ENCODE measurements at places on chromosomes 2 and 18.

GRCh38 chr2:222423632-222424275 is 589 bp upstream of the SGPP2 start:
- DNase-seq = peak; percentile 55

GRCh38 chr2:177229442-177230242 is 17.0 kb downstream of the HNRNPA3 start:
- DNase-seq = no peak

DNA sequence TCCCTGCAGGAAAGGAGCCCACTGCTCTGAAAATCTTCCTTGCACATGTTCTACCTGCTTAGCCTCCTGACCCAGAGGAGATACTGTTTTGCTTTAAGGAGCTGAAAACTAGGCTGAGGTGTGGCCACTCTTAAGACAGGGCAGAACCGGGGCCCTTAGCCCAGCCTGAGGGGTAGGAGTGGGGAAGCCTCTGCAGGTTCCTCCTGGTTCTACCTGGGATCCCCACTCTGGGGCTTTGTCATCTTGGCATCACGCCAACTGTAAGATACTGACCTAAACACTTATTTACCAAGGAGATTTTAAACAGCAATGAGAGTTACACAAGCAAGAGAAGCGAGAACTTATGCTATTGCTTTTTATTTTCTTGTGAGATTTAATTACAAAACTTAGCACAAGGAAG is 86.9 kb downstream of the KCTD1 start:
- DNase-seq = no peak

DNA sequence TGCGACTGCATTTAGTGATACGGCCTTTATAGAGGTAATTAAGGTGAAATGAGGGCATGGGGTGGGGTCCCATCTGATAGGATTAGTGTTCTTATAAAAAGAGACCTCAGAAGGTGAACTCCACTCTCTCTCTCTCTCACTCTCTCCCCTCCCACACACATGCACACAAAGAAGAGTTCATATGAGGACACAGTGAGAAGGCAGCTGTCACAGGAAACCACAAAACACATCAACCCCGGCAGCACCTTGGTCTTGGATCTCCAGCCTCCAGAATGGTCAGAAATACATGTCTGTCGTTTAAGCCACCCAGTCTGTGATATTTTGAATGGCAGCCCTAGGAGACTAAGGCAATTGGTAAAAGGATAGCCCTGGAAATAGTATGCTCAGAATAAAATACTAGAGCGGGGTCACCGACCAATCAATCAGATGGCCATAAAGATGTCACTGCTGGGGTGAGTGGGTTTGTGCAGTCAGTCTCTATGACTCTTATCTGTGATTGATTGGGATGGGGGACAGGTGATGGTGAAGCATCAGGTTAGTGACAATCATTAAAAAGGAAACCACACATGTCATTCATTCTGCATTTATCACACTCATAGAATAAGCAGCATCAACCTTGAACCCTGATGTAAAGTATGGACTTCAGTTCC is 118.9 kb upstream of the POU3F3 start:
- DNase-seq = no peak

GRCh38 chr2:70080610-70081200 is 6.6 kb upstream of the PCBP1 start:
- DNase-seq = no peak

DNA sequence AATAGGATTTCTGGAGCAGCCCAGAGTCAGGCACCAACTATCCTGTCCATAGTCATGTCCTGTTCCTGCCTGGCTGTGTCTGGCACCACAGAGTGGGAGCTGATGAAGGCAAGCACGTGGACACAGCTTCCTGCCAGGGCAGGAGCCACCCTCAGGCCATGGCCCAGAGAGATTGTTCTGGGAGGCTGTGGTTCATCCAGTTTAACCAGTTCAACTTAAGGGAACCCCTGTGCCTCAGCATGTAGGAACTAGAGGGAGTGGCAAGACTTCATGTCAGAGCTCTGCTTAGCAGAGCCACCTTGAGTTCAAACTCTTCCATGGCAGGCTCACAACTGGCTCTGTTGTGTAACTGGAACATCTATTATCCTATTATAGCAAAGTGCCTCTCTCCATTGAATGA is 73.2 kb upstream of the NCKAP5 start:
- DNase-seq = no peak

DNA sequence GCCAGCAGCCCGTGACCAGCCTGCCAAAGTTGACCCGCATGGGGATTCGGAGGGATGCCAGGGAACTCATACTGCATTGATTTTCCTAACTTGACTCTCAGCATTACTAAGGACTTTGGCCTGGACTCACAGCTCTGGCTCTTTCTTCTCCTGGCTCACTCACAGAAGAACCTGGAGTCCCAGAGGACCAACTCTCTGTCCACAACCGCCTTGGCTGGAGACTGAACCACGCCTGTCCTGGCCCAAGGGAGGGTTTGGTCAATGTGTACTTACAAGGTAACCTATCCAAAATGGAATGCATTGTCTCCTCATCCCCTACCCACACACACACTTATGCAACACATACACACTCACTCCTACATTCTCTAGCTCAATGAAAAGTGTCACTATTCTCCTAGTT is 135.6 kb upstream of the KLHL29 start:
- no peak for DNase-seq

- DNase-seq = peak; percentile 36
These were observed 150.8 kb downstream of the ANKRD44 start for GRCh38 chr2:197159661-197160211.

- DNase-seq = no peak
These were observed 4.9 kb downstream of the MBOAT2 start for GRCh38 chr2:8998418-8999101.

- DNase-seq = no peak
These were observed 213.1 kb downstream of the NBAS start for GRCh38 chr2:15348045-15348444.

GRCh38 chr2:216838151-216838550 is 21.7 kb downstream of the TNP1 start:
- no peak for DNase-seq

- DNase-seq = no peak
These were observed 6.9 kb upstream of the MAP2 start for GRCh38 chr2:209416913-209417312.

DNA sequence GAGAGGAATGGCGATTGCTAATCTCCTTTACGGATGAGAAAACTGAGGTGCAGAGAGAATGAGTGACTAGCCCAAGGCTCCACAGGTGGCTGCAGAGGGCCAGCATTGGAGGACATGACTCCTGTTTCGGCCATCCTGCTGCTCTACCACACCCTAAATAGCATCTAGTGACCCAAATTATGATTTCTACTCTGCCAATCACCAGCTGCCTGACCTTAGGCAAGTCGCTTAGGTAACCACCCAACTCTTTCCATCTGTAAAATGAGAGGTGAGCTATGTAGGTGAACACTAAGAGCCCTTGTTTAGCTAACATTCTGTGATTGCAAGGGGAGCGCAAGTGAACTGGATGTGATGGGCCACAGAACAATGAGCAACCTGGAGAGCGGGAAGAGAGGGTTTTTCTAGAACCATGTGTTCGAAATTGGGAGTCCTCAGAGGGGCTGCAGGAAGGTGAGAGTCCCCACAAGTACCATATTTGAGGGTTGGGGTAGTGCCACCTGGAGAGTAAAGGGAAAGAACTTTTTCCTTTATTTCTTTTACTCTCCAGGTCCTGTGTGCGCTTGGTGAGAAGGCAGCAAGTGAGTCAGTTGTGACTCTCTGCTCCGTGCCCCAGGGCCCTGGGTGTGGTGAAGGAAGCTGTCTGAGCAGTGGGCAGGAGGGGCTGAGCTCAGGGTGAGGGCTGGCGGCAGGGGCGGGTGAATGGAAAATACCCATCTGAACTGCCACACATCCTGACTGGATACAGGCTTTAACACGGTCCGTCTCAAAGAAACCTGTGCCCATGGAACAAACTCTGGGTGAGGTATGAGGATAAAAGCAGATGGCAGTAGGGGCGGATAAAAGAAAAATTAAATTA is 2.4 kb downstream of the CYP27C1 start:
- DNase-seq = no peak

DNA sequence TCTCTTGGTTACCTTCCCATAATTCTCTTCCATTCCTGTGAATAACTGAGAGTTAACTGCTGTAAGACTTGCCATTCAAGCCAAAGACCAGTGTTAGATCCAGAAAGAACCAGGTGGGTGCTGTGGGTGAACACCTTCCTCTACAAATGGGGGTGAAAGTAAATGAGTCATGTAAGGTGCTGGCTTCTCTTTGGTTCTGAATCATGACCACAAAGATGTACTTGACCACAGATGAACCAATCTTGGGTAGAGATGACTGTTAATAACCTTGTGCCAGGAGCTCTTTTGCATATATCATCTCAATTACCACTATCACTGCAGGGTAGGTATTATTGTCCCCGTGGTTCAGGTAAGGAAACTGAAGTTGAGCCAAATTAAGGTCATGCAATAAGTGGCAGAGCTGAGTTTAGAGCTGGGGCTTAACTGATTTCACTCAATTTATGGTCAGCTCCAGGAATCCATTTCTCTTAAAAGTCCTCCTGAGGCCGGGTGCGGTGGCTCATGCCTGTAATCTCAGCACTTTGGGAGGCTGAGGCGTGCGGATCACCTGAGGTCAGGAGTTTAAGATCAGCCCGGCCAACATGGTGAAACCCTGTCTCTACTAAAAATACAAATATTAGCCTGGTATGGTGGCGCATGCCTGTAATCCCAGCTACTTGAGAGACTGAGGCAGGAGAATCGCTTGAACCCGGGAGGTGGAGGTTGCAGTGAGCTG is 244.9 kb upstream of the CXCR4 start:
- peak; percentile 45 for DNase-seq

DNA sequence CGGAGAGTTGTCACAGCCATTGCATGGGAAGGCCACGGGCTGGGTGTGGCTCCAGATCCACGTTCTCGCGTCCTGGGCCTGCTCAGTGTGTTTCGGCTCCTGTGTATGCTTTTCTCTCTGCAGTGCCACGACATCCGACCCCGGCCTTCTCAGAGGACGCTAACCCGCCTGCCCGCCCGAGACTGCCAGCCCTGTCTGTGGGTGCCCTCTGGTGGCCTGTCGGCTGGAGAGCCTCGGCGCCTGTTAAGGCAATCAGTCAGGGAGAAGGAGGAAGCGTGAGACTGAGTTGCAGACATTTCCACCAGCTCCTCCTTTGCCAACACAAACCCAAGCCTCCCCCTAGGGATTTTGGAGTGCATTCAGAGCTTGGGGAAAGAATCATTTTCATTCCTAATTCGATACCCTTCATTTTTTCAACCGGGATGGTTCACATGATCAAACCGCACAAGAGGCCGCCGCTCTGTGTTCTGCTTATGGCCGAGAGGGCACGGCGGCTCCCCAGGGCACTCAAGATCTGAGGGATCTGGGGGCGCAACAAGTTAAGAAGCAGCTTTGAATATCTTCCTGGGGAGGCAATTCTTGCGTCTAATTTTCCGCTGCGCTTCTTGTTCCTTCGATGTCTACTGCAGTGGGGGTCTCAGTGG is 37.5 kb upstream of the ZBTB7C start:
- peak; percentile 70 for DNase-seq

DNA sequence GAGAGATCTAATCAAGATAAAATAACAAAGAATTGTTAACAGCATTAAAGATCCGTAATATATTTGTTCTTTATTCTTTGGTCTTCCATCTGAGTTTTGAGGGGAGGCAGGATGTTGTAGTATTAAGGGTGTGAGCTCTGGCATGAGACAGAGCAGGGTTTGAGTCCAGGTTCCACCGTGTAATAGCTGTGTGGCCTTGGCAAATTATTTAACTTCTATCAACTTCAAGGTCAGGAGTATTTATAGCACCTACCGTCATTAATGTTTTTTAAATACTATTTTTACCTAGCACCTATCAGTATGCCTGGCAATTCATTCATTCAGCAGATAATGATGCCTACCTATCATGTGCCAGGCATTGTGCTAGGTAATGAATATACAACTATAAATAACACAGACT is 180.1 kb upstream of the NABP1 start:
- DNase-seq = no peak

All from stimulated activated CD4-positive, alpha-beta T cell treated with anti-CD3 and anti-CD28 coated beads, Interleukin-1b, Interleukin-23, amount 100 ng/mL, for 48 hours (primary cell).